Thoracic aorta (tissue), 2 donors: ENCODE measurements at places on chromosomes 3 and 15. TPM values are rescaled to one million over a fixed set of nuclear protein-coding genes. Genes with fewer than 3 reads are reported as not detected.

GRCh38 chr3:157081626-157082210 is 78.2 kb downstream of the CCNL1 start:
- H3K36me3 ChIP-seq = no peaks in the 10 kb centered on the region
- peaks cover 9% of the 10 kb centered on the region for H3K4me1 ChIP-seq
- H3K4me3 ChIP-seq = peak overlapping the region; percentile 42
- peak; percentile 91 for DNase-seq
- no peak overlapping the region for H3K27ac ChIP-seq

NR2E3 gene
- 0.27 TPM for total RNA-seq

BTD gene
- 23.3 TPM for total RNA-seq

- no peak overlapping the region for H3K27ac ChIP-seq
- H3K36me3 ChIP-seq = peaks cover 51% of the 10 kb centered on the region
- H3K4me3 ChIP-seq = no peak overlapping the region
- no peak for DNase-seq
- no peaks in the 10 kb centered on the region for H3K27me3 ChIP-seq
Observed at GRCh38 chr15:92937901-92938300, 37.8 kb downstream of the CHD2 start.

- H3K36me3 ChIP-seq = no peaks in the 10 kb centered on the region
- no peak for DNase-seq
- H3K4me1 ChIP-seq = no peaks in the 10 kb centered on the region
- H3K27ac ChIP-seq = no peak overlapping the region
Observed at GRCh38 chr3:60096403-60096802, 1046.6 kb upstream of the CFAP20DC start.

GRCh38 chr3:124812291-124813265 is 74.6 kb downstream of the ITGB5 start:
- peaks cover 39% of the 10 kb centered on the region for H3K36me3 ChIP-seq
- peak overlapping the region; percentile 49 for H3K4me3 ChIP-seq
- H3K27me3 ChIP-seq = no peaks in the 10 kb centered on the region

ZXDC gene
- 53.5 TPM for total RNA-seq

GRCh38 chr3:56931836-56932235 is 128.6 kb upstream of the SPATA12 start:
- H3K27ac ChIP-seq = no peak overlapping the region
- H3K27me3 ChIP-seq = no peaks in the 10 kb centered on the region
- H3K4me1 ChIP-seq = peaks cover 3% of the 10 kb centered on the region
- no peak overlapping the region for H3K4me3 ChIP-seq
- no peaks in the 10 kb centered on the region for H3K36me3 ChIP-seq
- no peak for DNase-seq

GRCh38 chr3:189744235-189744634 is 113.0 kb downstream of the TP63 start:
- DNase-seq = no peak
- H3K27ac ChIP-seq = no peak overlapping the region
- no peaks in the 10 kb centered on the region for H3K27me3 ChIP-seq
- H3K4me3 ChIP-seq = no peak overlapping the region
- no peaks in the 10 kb centered on the region for H3K36me3 ChIP-seq
- no peaks in the 10 kb centered on the region for H3K4me1 ChIP-seq

DNA sequence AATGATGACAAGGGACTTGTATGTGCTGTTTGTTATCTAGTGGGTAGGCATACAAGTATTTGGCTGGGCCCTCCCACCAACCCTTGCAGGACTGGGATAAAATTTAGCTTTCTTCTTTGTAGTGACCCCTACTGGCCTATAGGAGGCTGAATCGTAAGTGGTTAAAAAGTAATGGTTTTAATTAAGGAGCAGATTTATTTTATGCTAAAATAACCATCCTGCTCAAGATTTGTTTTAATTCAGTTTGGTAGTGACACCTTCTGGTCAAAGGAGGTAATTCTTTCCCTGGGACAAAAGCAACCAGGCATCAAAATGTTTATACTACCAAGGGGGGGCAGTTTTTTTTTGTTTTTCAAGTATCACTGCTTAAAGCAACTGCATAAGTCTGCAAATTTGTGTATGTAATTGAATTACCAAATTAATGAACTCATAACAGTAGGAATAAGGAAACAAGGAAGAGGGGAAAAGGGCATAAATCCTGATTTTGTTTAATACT is 70.7 kb downstream of the TOP2B start:
- H3K4me3 ChIP-seq = no peak overlapping the region
- H3K36me3 ChIP-seq = no peaks in the 10 kb centered on the region
- no peak overlapping the region for H3K27ac ChIP-seq
- peaks cover 19% of the 10 kb centered on the region for H3K4me1 ChIP-seq

ZIC4 gene
- not detected for total RNA-seq

GRCh38 chr15:38829086-38829485 is 264.5 kb upstream of the RASGRP1 start:
- H3K27ac ChIP-seq = no peak overlapping the region
- no peak for DNase-seq
- H3K27me3 ChIP-seq = no peaks in the 10 kb centered on the region
- no peaks in the 10 kb centered on the region for H3K36me3 ChIP-seq

GRCh38 chr15:69868756-69869155 is 229.0 kb downstream of the TLE3 start:
- H3K36me3 ChIP-seq = no peaks in the 10 kb centered on the region
- H3K27ac ChIP-seq = no peak overlapping the region
- no peak overlapping the region for H3K4me3 ChIP-seq
- DNase-seq = no peak
- no peaks in the 10 kb centered on the region for H3K27me3 ChIP-seq

GRCh38 chr15:96330064-96330449 is 443 bp upstream of the NR2F2 start:
- H3K4me3 ChIP-seq = peak overlapping the region; percentile 78
- H3K4me1 ChIP-seq = peaks cover 26% of the 10 kb centered on the region
- peaks cover 2% of the 10 kb centered on the region for H3K27me3 ChIP-seq
- peak overlapping the region; percentile 57 for H3K27ac ChIP-seq
- no peak for DNase-seq

DNA sequence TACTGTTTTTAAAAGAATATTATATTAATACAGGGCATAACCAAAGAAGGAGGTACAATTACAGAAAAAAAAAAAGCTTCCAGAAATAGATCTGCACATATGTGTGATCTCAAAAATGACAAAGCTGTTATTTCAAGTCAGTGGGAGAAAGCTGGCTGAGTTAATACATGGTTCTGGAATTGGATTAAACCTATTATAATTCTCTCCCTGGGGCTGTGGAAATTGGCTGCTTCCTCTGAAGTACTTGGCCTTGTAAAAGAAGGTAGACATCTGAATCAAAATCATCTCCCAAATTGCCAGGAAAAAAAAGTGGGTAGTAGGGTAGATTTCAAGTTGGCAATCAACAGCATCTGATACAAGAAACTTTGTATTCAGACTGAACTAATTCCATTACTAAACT is 723.9 kb upstream of the ALCAM start:
- no peaks in the 10 kb centered on the region for H3K36me3 ChIP-seq
- no peak for DNase-seq
- H3K27ac ChIP-seq = no peak overlapping the region
- H3K27me3 ChIP-seq = no peaks in the 10 kb centered on the region
- no peaks in the 10 kb centered on the region for H3K4me1 ChIP-seq

ARPP21 gene
- 0.27 TPM for total RNA-seq

DNA sequence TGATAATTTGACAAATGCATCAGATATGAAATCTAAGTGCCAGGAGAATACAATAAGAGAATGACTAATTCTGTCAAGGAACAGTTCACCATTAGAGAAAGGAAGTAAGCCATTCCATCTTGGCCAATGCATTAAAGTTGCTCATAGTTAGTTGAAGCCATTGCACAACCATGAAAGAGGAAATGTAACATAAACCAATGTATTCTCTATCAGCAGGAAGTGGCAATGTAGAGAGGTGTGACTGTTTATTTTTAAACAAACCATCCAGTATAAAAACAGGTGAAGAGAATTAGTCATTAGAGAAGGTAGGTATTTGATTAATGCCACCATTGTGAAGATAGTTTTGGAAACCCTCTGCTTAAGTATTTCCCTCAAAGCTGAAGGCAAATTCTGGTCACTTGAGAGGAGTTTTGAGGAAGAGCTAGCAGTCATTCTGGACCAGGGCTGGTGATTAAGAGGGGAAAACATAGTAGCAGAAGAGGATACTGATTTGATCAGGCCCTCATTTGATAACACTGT is 10.7 kb upstream of the ANXA2 start:
- no peak overlapping the region for H3K4me3 ChIP-seq
- H3K4me1 ChIP-seq = peaks cover 32% of the 10 kb centered on the region
- no peak overlapping the region for H3K27ac ChIP-seq
- no peak for DNase-seq
- no peaks in the 10 kb centered on the region for H3K36me3 ChIP-seq

GPR27 gene
- 1.3 TPM for total RNA-seq

DNA sequence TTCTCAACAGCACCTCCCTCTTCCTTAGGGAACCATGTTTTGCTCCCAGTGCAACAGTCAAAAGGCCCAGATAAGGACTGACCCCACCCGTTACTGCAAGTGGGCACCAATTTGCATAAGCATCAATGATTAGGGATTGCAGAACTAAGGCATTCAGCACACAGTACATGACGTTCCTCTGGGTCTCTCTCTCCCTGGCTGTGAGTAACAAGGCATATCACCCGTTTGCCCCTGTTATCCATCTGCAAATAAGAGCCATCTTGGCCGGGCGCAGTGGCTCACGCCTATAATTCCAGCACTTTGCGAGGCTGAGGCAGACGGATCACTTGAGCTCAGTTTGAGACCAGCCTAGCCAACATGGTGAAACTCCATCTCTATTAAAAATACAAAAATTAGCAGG is 18.8 kb downstream of the MAGI1 start:
- H3K4me1 ChIP-seq = peaks cover 2% of the 10 kb centered on the region
- H3K36me3 ChIP-seq = no peaks in the 10 kb centered on the region
- no peaks in the 10 kb centered on the region for H3K27me3 ChIP-seq
- no peak for DNase-seq
- H3K4me3 ChIP-seq = no peak overlapping the region

DNA sequence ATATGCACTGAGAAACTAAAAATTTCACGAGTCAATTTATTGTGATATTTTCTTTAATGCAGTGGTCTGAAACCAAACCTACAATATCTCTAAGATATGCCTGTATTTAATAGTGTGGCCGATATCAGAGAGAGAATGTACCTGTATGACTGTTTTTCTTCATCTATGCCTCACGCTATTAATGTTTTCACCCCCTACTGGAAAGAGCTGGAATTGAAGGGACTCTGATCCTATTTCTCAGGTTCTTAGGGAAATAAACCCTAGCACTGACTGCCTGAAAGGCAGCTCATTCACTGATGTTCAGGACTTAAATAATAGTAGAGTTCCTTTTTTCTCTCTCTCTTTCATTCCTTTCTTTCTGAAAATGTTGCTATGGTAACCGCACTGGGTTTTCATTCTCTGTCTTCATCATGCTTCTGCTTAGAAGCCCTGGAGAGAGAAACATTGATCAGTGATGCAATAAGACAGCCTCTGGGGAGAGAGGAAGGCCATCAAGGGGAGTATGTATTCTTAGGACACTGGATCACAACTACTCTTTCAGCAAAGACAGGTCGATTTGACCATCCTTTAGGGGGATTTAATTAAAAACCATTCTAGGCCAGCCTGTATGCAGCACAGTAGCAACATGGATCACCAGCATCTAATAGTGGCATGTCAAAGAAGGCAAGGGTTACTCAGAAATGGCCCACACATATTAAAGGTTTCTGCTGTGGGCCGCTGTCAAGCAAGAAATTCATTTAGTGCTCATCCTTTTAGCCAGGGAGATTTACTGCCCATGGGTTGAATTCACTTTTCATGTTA is 1135.7 kb downstream of the IGSF11 start:
- no peak for DNase-seq
- no peaks in the 10 kb centered on the region for H3K36me3 ChIP-seq
- no peaks in the 10 kb centered on the region for H3K27me3 ChIP-seq

DNA sequence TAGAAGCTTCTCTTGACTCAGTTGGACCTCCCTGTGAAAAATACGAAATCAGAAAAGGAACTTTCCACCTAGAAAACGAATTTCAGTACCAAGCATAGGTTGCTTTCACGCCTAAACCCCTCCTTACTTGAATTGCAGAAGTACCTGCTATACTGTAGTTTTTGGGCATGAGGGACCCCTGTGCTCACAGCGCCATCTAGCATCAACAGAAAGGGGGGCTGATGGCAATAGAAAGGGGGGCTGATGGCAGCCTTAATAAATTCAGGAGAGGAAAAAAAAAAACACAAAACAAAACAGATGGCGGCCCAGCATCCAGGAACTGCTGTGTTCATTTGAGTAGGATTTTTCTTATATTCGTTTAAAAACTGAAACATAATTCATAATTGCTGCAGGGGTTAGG is 96.7 kb downstream of the NPAP1 start:
- no peak overlapping the region for H3K27ac ChIP-seq
- H3K4me3 ChIP-seq = peak overlapping the region; percentile 71
- H3K27me3 ChIP-seq = no peaks in the 10 kb centered on the region
- no peak for DNase-seq
- H3K4me1 ChIP-seq = no peaks in the 10 kb centered on the region
- H3K36me3 ChIP-seq = no peaks in the 10 kb centered on the region

ZCWPW2 gene
- 2.7 TPM for total RNA-seq

DNA sequence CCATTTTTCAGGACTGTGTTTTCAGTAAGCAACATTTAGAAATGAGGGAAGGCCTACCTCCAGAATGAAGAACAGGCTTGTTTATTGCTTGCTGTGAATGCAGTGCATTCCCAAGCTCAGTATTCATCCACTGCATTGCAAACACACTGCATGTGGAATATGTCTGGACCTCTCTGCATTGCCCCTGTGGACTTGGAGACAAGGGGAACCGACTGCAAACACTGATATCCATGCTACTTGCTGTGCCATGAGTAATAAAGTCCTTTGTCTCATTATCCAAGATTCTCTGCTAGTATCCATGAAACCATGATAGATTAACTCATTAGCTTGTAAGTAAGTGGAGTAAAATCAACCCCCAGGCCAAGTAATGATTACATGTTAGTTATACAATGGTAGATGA is 301.2 kb upstream of the NR2E3 start:
- no peak overlapping the region for H3K27ac ChIP-seq
- no peaks in the 10 kb centered on the region for H3K27me3 ChIP-seq
- peaks cover 4% of the 10 kb centered on the region for H3K4me1 ChIP-seq
- DNase-seq = no peak

SLC12A8 gene
- 3.0 TPM for total RNA-seq

MORC1 gene
- not detected for total RNA-seq

GRCh38 chr15:79084308-79084968 is 6.1 kb downstream of the RASGRF1 start:
- no peak overlapping the region for H3K27ac ChIP-seq
- no peak overlapping the region for H3K4me3 ChIP-seq
- H3K27me3 ChIP-seq = no peaks in the 10 kb centered on the region
- peaks cover 3% of the 10 kb centered on the region for H3K4me1 ChIP-seq
- H3K36me3 ChIP-seq = no peaks in the 10 kb centered on the region

DNA sequence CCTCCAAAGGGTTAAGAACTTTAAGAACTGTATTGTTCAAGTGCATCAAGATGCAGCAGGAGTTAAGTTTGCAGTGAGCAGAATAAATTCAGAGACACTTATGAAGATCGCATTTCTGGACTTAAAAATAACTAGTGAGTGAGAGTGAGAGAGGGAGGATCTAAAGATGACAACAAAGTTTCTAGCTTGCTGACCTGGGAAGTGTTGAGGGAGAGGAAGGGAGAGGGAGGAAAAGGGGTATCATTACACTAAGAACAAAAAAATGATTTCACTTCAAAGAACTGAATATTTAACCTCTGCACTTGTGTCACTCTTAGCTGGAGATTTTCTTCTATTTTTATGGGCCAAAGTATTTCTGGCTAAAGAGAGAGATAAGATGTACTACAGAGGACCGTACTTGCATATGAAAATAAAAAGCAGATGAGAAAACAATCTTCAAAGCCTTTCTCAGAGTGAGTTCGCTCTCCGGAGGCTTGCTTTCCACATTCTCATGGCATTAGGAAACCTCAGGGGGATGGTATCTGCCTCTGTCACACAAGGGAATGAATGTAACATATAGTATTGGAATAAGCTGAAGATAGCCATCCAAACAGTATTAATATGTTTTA is 91.4 kb upstream of the TJP1 start:
- H3K4me1 ChIP-seq = peaks cover 12% of the 10 kb centered on the region
- no peaks in the 10 kb centered on the region for H3K27me3 ChIP-seq
- no peak overlapping the region for H3K4me3 ChIP-seq
- no peak overlapping the region for H3K27ac ChIP-seq
- DNase-seq = no peak
- no peaks in the 10 kb centered on the region for H3K36me3 ChIP-seq
